ENCODE measurements at places on chromosomes 6 and 20.

GRCh38 chr6:156634951-156635371 lies 142.2 kb upstream of the ARID1B start:
- no peak for DNase-seq

GRCh38 chr20:29306390-29307072 lies 1950.9 kb upstream of the DEFB115 start:
- no peak for DNase-seq

DNA sequence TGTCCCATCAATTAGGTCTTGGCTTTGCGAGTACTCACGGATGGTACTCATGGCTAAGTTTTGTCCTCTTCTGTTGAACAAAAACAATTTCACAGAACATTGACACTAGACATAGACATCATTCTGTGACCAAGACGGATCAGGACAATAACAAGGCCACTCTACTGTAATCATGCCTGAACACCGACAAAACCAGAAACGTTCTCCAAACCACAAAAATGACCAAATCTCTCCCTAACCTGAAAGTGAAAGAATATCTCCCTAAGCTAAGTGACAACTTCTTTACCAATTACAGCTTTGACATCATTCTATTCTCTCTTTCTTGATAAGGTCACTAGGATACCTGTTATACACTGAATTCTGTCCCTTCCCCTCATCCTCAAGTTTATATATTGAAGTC lies 40.0 kb upstream of the SLC2A12 start:
- DNase-seq = no peak

GRCh38 chr6:21597801-21598673 lies 4.5 kb downstream of the SOX4 start:
- no peak for DNase-seq

DNA sequence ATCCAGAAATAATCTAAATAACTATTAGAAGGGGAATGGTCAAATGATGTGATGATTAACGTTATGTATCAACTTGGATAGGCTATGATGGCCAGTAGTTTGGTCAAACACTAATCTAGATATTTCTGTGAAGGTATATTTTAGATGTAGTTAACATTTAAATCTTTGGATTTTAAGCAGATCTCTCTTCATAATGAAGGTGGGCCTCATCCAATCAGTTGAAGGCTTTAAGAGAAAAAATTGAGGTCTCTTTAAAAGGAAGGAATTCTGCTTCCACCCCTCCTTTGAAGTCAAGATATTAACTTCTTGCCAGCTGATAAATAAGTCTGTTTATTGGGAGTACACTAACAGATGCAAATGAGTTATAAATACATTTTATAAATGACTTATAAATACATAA lies 760.0 kb upstream of the SLC35B3 start:
- no peak for DNase-seq

GRCh38 chr6:158826819-158827501 lies 7.8 kb upstream of the EZR start:
- no peak for DNase-seq

- no peak for DNase-seq
These were observed 539.1 kb downstream of the TFAP2A start for GRCh38 chr6:9875605-9876353.

GRCh38 chr6:134185277-134185676 lies 132.6 kb downstream of the SGK1 start:
- DNase-seq = no peak

DNA sequence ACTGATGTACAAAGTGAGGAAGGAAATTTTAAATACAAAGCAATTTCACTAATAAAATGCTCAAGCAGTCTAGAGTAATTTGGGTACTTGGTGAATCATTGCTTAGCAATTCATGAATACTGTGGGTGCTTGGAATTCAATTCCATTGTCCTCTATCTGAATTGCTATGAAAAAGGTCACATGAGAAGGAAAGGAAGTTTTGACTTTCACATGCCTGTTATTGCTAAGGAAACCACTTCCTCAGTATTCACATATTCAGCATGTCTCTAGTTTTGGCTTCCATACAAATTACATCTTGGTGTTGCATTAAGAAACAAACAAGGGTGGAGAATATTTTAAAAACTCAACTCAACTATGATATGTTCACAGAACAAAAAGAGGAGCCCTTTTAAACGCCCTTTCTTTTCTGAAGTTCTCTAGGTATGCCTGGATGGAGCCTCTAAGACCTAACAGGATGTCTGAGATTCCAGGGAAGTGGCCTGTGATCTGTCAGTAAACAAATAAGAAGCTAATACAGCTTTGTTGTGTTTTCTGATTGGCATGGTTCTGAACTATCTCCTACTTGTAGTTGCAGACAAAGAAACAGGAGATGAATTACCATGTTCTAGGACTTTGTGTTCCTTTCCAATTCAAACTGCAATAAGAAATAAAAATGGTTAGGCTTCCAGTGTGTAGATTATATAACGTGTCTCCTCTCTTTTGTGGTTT lies 190.4 kb downstream of the OGFRL1 start:
- no peak for DNase-seq

- DNase-seq = no peak
These were observed 809.5 kb upstream of the FLRT3 start for GRCh38 chr20:15146948-15147347.

GRCh38 chr6:93916716-93917115 lies 497.4 kb upstream of the EPHA7 start:
- DNase-seq = no peak

GRCh38 chr6:122612838-122613237 lies 2.6 kb downstream of the PKIB start:
- no peak for DNase-seq

GRCh38 chr6:53984163-53984562 lies 127.1 kb upstream of the MLIP start:
- DNase-seq = no peak

GRCh38 chr6:165183496-165184140 lies 125.8 kb downstream of the C6orf118 start:
- no peak for DNase-seq

DNA sequence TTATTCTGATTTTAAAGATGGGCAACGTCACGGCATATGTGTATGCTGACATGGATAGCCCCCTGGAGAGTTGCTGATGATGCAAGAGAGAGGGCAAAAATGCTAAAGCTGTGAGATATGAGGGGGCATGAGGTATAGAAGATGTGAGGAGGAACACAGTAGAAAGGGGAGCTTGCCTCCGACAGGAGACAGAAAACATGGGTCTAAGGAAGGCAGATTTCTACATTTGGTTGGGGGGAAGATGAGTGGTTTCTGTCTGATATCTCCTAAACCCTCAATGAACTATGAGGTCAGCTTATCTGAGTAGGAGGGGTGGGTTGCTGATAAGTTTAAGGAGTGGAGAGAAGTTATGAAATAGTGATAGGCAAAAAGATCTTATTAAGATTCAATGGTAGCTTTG lies 6.0 kb downstream of the RNF24 start:
- no peak for DNase-seq

GRCh38 chr20:19929481-19930145 lies 87.5 kb upstream of the NAA20 start:
- no peak for DNase-seq

- no peak for DNase-seq
These were observed 384.0 kb upstream of the SASH1 start for GRCh38 chr6:147958683-147959082.

GRCh38 chr6:40054186-40054585 lies 119.9 kb upstream of the MOCS1 start:
- no peak for DNase-seq

DNA sequence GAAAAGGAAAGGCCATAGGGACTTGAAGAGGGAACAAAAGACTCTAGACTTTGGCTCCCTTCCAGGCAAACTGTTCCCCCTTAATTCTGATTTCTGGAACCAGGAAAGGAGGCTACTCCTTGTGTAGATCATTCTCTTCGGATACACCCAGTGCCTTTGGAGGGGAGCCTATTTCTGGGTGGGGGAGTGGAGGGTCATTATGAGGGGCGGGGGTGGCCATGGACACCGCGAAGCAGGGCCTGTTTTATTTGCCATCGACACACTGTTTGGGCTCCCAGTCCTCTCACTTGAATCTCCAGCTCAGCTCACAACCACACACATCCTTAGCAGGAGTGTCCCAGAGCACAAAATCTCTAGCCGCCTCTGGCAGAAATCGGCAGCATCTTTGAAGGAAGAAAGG lies 132.3 kb downstream of the PXDC1 start:
- DNase-seq = no peak

- peak; percentile 85 for DNase-seq
These were observed 323.3 kb upstream of the NT5E start for GRCh38 chr6:85126485-85127167.

DNA sequence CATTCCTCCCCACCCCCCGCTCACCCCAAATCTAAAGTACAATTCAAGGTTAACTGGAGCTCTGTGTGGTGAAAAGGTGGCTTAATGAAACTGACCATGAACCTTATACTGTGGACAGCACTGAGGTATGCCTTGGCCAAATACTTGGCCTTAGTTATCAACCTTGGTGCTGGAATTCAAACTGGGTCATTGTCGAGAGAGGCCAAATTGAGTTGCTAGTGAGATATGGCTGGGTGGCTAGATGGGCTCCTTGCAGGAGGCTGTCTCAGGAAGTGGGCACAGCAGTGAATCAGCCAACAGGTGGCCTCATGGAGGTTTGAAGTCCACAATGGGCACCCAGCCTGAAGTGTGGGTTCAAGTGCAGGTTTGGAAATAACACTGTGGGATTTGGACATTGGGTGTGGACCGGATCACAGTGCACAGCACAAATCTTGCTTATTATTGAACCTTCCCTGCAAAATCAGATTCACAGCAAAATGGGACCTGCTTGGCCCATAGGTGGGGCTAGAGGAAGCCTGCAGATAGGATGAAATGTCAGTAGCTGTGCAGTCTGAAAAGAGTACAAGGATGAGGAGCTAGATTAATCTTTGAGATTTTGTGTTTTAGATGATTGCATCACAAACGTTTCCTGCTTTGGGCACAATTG lies 5.6 kb upstream of the BTBD3 start:
- DNase-seq = no peak

- DNase-seq = no peak
These were observed 167.0 kb downstream of the ERMARD start for GRCh38 chr6:169918239-169918953.

DNA sequence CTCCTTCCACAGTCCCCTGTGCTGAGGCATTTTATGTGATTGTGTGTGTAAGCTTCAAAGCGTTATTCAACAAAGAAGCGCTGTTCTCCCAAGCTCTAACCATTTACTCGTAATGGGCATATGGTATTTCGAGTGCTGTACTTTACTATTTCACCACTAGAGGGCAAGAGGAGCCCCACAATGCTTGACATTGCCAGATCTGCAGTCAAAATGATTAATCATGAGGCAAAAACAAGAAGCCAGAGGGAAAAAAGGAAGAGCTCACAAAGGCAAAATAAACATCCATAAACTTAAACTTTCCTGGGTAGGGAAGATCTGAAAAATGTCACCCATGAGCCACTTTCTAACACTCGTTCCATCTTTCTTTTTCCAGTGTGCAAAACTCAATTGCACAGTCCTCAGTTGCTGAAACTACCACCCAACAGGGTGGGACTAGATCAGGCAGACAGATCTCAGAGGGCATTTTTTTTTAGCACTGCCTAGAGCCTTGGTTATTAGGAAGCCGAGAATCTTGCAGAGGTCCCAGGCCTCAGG lies 215.0 kb upstream of the PLCB4 start:
- no peak for DNase-seq

GRCh38 chr6:150008588-150008987 lies 16.7 kb downstream of the RAET1L start:
- DNase-seq = no peak

DNA sequence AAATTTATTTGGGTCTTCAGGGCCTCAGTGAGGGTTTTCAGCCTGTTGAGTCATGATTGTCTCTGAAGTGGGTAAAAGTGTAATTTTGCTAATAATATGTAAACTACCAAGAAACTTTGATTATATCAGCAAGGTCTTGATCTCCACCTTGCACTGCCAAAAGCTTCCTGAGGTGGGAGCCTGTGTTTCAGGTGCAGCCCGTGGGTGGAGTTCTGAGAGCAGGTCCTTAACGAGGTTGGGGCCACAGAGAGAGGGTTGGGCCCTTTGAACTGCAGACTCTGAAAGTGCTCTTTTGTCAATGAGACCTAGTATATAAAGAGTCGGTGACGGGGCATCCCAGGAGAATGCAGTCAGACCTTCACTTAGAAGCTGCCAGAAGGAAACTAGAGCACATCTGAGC lies 129.7 kb upstream of the MAP3K4 start:
- DNase-seq = no peak

GRCh38 chr20:22722811-22723210 lies 138.4 kb upstream of the FOXA2 start:
- no peak for DNase-seq

GRCh38 chr6:135182071-135183001 lies 1.2 kb downstream of the MYB start:
- DNase-seq = peak; percentile 36

GRCh38 chr6:44342052-44342451 lies 398 bp upstream of the SPATS1 start:
- no peak for DNase-seq

- DNase-seq = no peak
These were observed 32.4 kb upstream of the SNX9 start for GRCh38 chr6:157790548-157791160.

GRCh38 chr6:116450769-116451740 lies 10.1 kb upstream of the CALHM6 start:
- DNase-seq = peak; percentile 20

GRCh38 chr20:48040491-48040890 lies 255.2 kb upstream of the SULF2 start:
- DNase-seq = no peak

DNA sequence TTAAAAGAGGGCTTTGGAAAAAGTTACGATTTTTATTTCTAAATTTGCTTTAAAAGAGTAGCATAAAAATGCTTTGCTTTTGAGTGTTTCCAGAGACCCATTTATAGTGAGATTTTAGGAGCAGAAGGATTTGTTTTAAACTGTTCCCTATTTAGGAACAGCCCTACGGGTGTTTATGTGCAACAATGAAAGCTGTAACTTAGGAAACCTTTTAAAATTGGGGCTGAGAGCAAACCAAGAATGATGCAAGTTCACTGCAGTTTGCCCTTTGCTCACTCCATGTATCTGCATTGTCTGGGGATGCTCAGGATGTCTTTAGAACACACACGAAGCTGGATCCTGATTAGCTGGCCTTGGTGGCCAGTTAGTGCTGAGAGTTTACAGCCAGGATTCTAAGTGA lies 40.9 kb downstream of the GHRH start:
- no peak for DNase-seq

DNA sequence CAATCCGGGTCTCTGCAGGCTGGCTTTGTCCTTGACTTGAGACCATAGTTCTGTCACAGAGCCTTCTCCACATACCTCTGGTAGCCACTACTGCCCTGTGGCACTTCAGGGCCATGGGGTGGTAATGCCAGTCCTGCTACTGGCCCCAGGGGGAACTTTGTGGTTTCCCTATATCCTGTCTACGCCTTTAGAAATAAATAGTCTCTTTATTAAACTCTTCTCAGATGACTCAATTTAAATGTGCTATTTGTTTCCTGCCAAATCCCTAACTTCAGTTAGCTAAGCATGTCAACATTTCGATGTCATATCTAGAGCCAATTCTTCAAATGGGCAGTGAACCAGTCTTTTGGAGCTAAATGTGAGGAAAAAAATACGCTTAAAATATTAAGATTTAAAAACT lies 60.1 kb downstream of the SEL1L2 start:
- no peak for DNase-seq

GRCh38 chr6:139037490-139037889 lies 8.9 kb downstream of the ABRACL start:
- DNase-seq = no peak

GRCh38 chr6:32933661-32934085 lies 7.2 kb downstream of the HLA-DMB start:
- peak; percentile 82 for DNase-seq

Data from WTC11 (cell line).